ENCODE measurements at places on chromosomes 4 and X. TPM values are rescaled to one million over a fixed set of nuclear protein-coding genes. Genes with fewer than 3 reads are reported as not detected.

The FAM114A1 gene
- 32.0 TPM for total RNA-seq

The ARX gene
- 0.15 TPM for total RNA-seq

DNA sequence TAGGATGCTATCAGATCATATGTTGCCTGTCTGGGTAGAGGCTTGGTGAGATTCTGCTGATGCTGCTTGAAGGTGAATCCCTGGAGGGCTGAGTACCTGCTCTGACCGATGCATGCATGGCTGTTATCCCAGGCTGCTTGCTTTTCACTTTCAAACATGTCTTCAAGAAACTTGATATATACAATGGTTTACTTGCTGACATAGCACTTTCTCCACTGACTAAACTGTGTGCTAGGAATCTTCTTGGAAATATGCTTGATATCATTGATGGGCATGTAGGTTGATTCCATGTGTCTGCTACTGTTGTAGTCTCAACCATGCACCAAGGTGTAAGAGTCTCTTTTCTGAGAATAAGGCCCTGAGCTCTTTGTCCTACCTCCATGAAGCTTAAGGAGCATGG lies 79.6 kb upstream of the WDR1 start:
- DNase-seq: no peak

GRCh38 chr4:2042947-2043395 lies 16.2 kb upstream of the NAT8L start:
- DNase-seq: no peak

- no peak for DNase-seq
These were observed 25.6 kb downstream of the ARHGAP6 start for GRCh38 chrX:11640089-11640488.

DNA sequence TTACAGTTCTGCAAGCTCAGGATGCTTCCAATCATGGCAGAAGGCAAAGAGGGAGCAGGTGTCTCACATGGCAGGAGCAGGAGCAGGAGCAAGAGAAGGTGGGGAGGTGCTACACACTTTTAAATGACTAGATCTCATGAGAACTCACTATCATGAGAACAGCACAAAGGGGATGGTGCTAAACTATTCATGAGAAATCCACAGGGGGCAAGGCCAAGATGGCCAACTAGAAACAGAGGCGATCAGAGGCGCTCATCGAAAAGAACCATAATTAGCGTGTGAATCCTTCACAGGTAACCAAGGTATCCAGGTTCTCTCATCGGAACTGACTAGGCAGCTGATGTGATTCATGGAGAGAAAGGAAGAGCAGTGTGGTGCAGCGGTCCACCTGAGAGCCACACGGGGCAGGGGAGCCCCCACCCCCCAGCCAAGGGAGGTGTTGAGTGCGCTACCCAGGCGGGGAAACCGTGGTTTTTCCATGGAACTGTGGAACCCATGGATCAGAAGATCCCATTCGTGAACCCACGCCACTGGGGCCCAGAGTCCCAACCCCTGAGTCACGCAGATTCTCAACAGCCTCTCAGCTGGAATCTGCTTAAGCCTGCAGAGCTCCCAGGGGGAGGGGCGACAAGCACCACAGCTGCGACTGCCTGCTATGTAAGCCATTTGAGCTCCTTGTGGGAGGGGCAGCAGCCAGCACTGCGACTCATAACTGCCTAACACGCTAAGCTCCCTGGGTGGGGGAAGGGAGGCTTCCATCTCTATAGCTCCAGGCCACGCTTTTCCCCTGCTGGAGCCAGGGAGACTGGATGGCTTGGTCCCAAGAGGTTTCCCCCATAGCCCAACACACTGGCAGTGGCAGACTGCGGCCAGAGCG lies 46.7 kb downstream of the FGF16 start:
- DNase-seq: no peak

GRCh38 chr4:150248181-150248580 lies 169.9 kb downstream of the DCLK2 start:
- DNase-seq: no peak

GRCh38 chrX:56233682-56234081 lies 1.5 kb downstream of the KLF8 start:
- DNase-seq: no peak

DNA sequence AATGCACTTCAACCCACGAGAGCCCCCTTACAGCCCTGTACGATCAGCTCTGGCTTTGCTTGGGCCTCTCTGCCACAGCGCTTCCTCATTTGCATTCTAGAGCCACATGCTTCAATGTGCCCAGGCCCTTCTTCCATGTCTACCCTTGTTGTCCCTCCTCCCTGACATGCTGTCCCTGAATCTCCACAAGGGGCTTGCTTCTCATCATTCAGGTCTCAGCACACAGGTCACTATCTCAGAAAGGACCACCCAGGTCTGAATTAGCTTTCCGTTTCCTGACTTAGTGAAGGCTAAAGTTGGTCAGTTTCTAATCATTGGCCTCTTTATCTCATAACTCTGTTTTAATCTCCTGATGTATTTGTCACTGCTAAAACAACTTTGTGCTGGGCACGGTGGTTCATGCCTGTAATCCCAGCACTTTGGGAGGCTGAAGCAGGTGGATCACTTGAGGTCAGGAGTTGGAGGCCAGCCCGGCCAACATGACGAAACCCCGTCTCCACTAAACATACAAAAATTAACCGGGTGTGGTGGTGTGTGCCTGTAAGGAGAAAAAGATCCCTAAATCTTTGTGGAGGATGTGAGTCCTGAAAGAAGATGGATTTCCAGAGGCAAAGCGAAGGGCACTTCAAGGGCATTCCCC lies 17.9 kb upstream of the SLC34A2 start:
- no peak for DNase-seq

DNA sequence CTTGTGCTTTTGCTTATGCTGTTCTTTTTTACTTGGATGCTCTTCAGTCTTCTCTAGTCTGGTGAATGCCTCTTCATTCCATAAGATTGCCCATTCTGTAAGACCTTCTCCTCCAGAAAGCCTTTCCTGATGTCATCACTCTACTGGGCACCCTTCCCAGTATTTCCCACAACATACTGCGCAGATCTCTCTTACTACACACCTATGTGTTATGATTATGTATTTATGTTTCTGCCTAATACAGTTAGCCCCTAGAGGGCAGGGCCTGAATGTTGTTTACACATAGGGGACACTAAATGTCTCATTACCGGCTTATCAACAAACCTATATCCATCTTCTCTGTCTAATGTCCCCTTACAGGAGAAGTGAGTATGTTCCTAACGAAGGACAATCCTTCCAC lies 21.1 kb downstream of the AIFM1 start:
- DNase-seq: no peak
